Esophagus squamous epithelium (tissue), 5 donors: ENCODE measurements at places on chromosomes 3 and 15.

DNA sequence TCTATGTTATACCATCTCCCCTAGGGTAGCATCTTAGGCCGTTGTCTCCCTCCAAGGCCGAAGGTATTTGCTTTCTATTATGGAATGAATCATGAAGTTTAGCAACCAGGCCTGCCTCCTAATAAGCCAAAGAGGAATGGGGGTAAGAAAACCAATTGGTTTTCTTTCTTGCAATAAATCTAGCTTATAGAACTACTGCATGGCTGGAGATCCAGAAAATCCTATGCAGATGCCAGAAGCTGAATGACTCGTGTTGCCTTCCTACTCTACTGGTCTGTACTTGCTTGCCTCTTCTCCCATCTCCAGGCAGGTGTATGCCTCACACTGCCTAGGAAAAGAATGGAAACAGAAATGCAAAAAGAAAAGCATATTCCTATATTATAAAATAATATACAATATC lies 31.1 kb upstream of the IL16 start:
- no peak for DNase-seq

DNA sequence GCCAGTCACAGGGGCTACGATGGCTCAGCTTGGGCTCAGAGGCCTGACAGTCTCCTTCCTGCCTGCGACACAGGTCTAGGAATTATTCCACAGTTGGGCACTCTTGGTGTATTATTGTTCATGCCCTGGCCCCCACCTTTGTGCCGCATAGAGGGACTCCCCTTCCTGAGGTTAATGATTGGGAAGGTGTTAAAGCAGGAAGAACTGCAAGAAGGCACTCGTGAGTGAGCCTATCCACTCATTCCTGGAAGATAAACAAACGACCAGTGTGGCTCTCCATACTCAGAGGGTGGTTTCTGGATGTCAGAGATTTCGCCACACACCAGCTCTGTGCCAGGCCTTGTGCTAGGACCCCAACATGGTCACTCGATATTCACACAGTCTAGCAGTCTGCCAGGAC lies 12.3 kb downstream of the LIPC start:
- no peak for DNase-seq

GRCh38 chr3:192313605-192314004 lies 413.7 kb downstream of the FGF12 start:
- no peak for DNase-seq

DNA sequence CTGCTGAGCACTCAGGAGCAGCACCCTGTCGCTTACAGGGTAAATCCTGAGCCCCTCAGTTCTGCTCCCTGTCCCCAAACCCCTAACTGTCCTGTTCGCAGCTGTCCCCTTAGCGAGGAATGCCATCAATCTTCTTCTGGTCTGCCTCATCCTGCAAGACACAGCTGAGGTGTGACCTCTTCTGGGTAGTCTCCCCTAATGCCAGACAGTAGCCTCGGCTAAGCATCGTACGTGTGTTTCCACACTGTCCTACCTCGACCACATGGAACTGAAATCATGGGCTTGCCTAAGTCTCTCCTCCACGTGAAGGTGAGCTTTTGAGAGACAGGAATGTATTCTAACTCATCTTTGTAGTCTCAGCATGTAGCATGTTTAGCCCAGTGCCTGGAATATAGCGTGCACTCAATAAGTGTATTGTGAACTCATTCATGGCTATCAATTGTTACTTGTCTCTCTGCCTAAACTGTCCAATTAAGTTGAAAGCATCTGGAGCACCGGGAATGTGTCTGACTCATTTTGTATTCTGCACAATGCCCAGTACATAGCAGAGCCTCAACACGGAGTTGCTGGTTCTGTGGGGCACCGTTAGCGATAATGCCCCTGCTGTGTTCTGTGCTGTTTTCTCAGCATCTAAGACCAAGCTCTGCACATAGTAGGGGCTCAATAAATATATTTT lies 90.2 kb downstream of the HES1 start:
- no peak for DNase-seq

GRCh38 chr3:170367797-170368196 lies 10.3 kb downstream of the SKIL start:
- no peak for DNase-seq

- no peak for DNase-seq
Measured at GRCh38 chr15:75731248-75732151, 18.9 kb upstream of the CSPG4 start.

DNA sequence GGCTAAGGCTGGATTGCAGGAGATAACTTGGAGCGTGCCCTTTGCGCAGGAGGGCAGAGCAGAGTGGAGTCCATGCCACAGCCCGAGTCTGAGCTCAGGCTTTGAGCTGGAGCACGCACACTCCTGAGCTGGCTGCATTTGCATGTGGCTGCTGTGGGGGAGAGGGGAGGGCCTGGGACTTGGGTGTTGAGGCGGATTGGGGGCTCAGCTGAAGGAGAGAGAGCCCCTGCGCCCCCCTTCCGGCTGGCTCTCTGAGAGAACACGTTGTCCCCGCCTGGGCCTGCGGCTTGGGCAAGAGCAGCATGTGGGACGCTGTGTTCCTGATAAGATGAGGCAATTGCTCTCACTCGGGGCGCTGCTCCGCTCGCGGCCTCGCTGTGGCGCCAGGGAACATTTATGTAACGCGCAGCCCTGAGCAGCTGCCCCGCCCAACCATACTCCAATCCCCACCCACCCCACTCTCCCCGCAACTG lies 39.1 kb downstream of the KLF13 start:
- DNase-seq = peak; percentile 83

DNA sequence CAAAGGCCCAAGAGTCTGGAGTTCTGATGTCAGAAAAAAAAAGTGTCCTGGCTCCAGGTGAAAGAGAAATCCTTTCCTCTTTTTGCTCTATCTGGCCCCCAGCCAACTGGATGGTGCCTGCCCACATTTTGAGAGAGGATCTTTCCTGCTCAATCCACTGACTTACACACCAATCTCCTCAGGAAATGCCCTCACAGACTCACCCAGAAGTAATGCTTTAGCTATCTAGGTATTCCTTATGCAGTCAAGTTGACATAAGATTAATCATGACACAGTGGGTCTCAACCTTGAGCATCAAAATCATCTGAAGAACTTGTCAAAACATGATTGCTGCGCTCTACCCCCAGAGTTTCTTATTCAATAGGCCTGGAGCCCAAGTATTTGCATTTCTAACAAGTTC lies 31.2 kb downstream of the STRIT1 start:
- DNase-seq = no peak

DNA sequence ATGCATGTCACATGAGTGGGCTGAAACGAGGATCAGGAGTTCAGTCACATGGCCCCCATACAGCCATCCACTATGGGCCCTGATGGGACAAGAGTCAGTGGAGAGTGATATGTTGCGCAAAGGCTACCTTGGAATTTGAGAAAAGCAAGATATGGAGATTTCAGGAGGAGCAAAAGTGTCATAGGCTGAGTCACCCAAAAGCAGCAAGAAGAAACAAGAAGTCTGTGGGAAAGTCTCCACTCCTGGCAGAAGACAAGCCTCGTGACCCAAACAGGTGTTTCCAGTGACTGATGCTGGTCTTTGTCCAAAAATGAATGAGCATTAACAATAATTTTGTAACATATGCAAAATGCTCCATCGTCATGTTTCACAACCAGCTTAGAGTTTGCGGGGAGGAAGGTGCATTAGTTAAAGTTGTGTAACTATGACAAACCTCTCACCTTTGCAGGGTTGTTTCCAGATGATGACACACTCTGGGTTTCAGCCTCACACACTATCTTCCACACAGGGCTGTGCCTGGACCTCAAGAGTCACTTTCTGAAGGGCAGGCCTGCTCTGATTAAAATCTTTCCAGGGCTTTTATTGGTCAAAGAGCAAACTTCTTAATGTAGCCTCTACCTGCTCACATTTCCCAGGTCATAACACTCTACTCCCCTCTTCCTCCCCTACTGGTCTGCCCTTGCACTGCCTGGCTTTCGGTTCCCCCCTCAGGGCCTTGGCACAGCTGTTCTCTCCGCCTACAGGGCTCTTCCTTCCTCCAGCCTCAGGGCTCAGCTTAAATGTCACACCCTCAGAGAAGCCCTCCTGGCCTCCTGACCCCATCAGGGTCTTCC lies 3.9 kb upstream of the DNASE1L3 start:
- no peak for DNase-seq

GRCh38 chr3:121970047-121970446 lies 52.0 kb downstream of the ILDR1 start:
- no peak for DNase-seq

DNA sequence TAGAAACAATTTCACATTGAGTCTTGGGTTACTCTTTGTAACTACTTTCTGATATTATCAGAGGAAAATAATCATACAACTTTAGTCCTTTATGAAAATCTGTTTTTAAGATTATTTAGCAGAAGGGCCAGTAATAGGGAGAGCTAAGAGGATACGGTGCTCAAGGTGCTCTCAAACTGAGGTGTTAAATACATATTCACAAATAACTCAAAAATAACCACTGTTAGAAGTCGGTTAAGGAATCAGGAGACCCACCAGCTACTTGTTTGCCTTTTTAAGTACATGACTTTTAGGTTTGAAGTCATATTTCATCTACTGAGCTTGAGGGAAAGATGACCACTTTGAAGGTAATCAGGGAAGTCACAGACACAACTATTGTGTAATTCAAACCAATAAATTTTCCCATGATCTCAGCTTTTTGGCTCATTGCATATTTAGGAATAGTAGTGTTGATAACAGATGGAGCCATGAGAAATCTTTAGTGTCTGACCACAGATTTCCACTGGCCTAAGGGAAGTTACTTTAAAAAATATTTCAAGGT lies 1.4 kb upstream of the RSRC1 start:
- DNase-seq = no peak

DNA sequence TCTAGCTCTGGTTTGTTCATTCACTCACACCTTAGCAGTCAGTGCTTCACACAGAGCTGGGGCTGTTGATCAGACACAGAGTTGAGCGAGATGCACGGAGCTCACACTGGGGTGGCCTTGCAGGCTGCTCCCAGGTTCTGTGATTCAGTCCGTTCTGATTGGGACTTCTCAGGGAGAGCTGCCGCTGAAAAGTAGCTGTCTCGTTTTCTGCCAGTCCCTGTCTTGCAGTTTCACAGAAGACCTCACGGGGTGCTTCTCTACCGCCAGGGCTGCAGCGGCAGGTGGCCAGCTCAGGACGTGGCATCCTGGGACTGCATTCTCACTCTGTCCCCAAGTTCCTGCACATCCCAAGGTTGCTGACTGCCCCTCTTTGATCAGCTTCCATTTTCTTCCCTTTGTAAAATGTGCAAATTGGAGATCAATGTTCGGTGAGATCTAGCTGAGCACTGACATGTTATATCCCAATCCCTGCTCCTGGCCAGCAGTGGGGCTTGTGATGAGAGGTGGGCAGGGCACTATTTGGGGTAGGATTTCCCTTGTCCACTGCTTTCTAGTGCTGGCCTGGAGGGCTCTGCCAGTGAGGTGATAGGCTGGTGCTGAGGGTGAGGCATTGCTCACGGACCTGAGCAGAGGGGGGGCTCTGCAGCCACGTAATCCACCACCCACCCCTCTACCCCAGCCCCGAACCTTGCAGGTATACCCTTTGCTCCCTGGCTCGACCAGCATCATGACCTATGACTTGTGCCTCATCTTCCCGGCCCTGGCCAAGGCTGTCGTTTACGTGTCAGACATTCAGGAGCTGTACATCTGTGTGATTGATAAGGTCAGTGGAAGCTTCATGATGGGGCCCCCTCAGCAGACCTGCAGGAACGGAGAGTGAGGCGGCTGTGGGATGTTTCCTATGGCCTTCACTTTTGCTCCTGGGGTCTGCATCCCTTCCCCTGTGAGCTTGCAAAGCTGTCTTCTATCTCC lies 5.3 kb upstream of the TXNRD3 start:
- DNase-seq = no peak

DNA sequence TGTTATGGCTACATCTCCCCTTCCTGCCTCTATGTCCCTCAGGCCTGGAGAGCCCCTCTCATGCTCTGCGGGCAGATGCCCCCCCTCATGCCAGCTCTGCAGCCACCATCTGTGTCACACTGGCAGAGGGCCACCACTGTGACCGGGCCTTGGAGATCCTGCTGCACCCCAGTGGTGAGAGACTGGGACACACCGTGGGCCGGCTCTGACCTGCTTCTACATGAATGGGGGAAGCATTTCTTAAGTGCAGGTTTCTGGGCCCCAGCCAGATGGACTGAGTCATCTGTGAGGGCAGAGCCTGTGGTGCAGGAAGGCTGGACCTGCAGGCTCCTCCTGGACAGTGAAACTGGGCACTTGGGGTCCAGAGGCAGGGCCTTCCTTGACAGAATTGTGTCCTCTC lies 4.8 kb downstream of the VWA5B2 start:
- DNase-seq = no peak

DNA sequence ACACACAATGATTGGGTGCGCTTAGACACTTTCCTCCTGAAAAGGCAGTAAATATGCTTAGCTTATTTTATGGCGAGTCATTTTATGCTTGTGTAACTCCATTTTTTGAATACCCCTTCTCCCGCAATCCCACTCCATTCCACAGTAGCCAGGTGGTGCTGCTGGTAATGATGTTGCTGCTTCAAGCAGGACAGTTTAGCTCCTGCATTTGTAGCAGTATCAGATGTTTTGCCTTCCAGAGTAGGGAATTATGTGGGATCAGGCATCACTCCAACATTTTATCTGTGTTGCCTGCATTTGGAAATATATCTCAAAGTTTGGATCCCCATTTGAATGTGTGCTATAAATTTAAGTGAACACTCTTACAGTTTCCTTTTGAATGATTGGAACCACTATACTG lies 302.1 kb upstream of the SGO1 start:
- DNase-seq = no peak

DNA sequence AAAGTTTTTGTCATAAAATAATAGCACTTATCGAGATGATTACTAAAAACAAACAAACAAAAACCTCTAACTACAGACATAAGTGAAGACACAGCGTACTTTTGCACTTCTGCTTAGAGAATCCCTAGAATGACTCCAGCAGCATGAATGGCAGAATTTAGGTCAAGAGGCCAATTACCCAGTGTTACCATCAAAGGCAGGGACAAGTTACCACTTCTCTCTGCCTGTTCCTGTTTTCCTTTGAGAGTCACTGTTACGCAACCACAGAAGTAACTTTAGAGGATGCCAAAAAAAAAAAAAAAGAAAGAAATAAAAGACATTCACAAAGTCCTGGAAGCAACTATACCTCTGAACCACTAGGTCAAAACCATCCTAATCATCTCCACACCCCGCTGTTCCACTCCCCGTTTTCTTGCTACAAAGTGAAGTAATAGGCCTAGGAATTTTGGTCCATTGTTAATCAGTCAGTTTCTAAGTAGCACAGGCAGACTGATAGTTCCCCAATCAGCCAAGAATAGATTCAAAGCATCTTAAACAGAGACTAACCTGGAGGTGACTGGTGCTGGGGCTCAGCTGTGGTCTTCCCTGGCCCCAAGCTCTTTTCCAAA lies 41.9 kb downstream of the FMN1 start:
- no peak for DNase-seq

- no peak for DNase-seq
Measured at GRCh38 chr3:138099417-138099816, 16.0 kb downstream of the DZIP1L start.
